ENCODE measurements at places on chromosomes 13 and 19.

DNA sequence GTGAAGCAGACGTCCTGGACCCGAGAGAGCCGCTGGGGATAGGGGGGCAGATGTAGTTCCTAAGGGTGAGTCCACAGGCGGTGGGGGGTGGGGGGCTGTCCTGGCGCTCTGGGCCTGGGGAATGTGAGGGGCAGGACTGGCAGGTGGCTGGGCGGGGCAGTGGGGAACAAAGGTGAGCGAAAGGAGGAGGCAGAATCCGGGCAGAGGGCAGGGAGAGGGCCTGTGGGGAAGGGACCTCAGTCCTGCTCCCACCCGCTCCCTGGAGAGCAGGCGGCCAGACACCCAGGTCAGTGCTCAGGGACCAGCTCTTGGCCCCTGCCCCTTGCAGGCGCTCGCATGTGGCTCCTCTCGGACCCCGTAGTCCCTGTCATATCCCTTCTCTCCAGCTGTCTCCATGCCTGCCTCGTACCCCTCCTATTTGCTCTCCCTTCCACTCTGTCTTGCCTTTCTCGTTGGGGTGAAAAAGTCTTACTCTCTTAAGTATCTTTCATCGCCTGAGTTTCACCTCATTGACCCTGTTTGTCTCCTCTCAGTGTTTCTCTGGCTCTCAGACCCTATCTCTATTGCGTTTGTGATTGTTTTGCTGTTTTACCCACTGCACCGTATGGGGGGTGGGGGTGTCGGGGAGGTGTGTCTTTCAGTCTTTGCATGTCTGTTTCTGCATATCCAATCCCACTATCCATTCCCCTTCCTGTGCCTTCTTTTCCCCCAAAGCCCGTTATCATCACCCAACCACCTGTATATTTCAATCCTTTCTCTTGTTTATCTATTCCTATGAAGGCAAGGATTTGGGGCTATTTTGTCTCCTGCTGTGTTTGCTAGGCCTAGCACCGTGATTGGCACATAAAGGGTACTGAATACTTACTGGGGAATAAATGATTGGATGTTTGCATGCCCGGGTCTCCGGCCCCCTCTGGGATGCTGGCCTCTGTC is 5.8 kb downstream of the SPHK2 start:
- DNase-seq: no peak

DNA sequence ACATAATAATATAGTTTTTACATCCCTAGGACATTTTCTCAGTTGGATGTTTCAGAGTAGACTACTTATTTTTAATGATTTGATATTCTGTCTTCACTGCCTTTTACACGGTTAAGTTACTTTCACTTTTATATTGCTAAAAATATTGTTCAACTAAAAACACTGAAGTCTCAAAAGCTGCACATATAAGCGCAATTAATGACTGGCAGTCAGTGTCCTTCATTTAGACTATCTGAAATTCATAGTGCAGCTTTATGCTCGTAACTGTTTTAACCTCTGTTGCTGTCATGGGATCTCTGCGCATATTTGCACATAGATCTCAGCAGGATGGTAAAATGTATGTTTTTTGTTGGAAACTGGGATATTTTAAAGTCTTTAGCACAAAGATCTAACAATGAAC is 864.3 kb downstream of the SLITRK6 start:
- no peak for DNase-seq

DNA sequence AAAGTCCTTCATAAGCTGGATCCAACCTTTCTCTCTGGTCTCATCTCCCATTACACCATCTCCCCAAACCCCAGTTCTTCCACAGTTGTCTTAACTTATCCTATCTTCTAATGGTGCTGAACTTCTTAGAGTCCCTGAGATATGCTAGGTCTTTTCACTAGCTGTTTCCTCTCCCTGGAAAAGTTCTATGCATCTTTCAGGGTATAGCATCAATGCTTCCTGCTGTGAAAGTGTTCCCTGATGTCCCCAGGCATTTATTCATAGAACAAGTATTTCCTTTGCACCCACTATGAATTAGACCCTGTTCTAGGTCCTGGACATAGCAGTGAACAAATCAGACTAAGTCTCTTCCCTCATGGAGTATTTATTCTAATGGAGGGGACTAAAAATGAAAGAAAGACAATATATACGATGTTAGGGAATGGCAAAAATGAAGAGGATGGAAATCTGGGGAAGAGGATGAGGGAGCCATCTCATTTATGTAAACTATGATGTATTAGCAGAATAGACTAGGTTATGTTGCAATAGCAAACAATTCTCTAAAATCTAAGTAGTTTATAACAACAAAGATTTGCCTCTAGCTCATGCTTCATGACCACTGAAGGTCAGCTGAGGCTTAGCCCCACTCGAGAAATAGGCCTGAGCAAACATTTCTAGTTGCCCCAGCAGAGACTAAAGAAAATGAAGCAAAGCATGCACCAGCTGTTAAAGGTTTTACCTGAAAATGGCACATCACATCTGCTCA is 120.0 kb downstream of the CYSLTR2 start:
- no peak for DNase-seq

- DNase-seq: no peak
Observed at GRCh38 chr13:25051065-25051464, 44.9 kb upstream of the PABPC3 start.

- no peak for DNase-seq
Observed at GRCh38 chr13:94182185-94182761, 297.2 kb downstream of the DCT start.

DNA sequence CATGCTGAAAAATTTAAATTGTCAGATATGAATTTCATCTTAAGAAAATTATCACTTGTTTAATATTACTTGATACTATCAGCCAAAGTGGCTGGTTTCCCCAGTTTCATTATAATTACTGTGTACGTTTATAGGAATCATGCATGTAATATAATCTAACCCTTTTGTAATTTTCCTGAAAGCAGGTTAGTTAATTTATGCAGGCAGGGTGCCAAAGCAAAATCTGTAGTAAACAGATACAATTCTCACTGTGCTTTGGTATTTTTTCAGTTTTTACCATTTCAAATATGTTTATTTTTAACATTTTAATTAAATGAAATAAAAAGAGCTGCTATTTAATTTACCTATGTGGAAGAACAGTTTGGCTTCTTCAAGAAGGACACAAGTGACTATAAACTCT is 1227.5 kb upstream of the MIR17HG start:
- DNase-seq: no peak
